ENCODE measurements at places on chromosomes 2 and 18.

- DNase-seq = no peak
Measured at GRCh38 chr2:146366276-146366675, 1478.6 kb upstream of the ACVR2A start.

- no peak for DNase-seq
Measured at GRCh38 chr18:38456253-38456652, 890.7 kb upstream of the CELF4 start.

- DNase-seq = no peak
Measured at GRCh38 chr2:132740081-132740720, 70.2 kb upstream of the LYPD1 start.

- no peak for DNase-seq
Measured at GRCh38 chr2:42096869-42097591, 49.2 kb downstream of the PKDCC start.

GRCh38 chr18:54284981-54285785, 15.9 kb downstream of the POLI start:
- DNase-seq = no peak

- peak; percentile 62 for DNase-seq
Measured at GRCh38 chr2:27903649-27904404, 13.3 kb downstream of the BABAM2 start.

DNA sequence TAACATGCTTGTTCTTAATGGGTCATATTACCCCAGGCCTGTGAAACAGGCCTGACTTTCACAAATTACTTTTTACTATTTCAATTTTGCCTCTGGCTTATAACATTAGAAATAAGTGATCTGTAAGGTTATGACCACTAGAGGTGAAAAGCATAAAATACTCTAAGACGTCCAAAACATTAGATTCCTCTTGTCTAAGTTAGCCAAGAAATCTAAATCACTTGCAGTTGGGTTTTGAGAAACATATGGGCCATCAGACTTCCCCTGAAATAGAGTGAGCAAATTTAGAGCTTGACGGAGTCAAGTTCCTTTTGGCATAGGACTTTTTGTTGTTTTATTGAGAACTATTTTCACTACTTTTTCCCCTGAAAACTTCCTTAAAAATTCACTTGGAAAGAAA, 32.7 kb upstream of the RIT2 start:
- DNase-seq = no peak

DNA sequence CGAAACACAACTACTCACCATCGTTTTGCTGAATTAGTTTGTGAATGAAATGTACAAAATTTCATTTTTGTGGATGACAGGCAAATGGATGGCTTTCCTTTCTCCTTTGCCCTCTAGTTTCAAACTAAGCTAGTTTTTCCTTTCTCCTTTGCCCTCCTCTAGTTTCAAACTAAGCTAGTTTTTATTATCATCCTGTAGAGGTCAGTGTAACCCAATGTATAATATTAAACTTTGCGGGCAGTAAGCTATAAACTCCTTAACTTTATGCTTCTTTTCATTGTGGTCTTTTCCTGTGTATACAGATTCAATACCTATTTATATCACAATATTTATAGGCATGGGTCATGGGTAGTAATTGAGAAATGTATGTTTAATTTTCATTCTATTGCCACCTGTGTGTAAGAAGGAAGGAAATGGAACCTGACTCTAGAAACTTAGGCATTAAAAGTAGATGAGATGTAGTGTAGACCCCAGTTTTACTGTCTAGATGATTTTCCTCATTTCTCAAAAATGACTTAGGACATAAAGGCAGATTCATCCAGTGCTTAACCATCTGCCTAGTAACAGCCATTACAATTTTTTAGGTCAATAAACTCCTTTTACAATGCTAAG, 58.1 kb downstream of the MAP3K19 start:
- DNase-seq = peak; percentile 55

GRCh38 chr2:112121682-112122254, 16.4 kb upstream of the FBLN7 start:
- DNase-seq = peak; percentile 81

- peak; percentile 26 for DNase-seq
Measured at GRCh38 chr2:86703704-86704361, 16.3 kb upstream of the RMND5A start.

GRCh38 chr2:187719510-187719909, 165.3 kb upstream of the TFPI start:
- DNase-seq = no peak

DNA sequence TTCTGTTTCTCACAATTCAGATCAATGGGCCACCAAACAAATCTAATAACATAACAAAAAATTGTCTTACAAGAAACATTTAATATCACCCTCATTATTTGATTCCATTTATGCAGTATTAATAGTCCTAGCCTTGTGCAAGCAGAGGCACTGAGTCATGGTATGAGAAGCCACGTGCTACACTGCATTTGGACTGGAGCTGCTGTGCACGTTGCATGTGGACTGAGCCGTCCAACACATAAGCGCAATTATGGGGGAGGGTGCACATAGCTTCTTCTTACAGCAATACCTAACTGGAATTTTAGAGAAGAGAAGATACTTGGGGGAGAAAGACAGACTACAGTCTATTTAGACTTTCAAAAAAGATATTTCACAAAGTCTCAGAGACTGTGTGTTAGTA, 329.6 kb upstream of the ID2 start:
- no peak for DNase-seq

DNA sequence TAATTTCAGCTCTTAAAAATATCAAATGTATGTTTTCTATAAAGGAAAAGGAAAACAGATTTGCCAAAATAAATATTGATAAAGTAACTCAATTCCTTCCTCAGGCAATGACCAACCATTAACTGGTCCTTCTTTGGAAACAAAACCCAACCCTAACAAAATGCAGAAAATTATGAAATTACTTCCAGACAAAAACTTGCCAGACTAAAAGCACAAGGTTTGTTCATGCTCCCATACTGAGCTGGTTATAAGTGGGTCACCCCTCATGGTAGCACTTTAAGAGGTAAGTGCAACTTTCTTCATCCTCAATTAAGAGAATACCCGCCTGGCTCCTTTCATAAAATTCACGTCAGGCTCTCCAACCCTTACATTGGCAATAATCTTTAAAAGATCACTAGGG, 31.1 kb upstream of the TTC32 start:
- DNase-seq = no peak
